ENCODE measurements at places on chromosomes 6 and 20.

GRCh38 chr6:63600136-63600535 lies 27.9 kb downstream of the LOC128125822 start:
- DNase-seq: no peak

GRCh38 chr6:41077536-41077935 lies 4.8 kb downstream of the NFYA start:
- no peak for DNase-seq

GRCh38 chr20:64146936-64147477 lies 17.2 kb upstream of the MYT1 start:
- DNase-seq: no peak

GRCh38 chr6:80223743-80224212 lies 117.3 kb downstream of the BCKDHB start:
- DNase-seq: no peak

DNA sequence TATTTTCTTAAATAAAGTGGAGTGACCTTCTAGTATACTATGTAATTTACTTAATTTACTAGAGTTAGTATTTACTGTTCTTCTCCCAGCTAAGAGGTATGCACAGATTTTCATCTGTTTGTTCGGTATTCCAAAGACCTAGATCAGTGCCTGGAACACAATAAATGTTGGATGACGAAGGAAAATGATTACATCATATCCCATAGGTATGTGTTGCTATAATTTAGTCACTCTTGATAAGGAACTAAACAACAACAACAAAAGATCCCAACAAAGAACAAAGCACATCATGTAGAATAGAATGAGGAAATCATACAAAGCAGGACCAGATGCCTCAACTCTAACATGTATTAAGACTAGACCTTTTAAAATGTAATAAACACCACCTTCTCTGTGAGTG lies 89.6 kb upstream of the ADGRF1 start:
- no peak for DNase-seq

- DNase-seq: no peak
Measured at GRCh38 chr6:146305092-146305491, 238.5 kb upstream of the RAB32 start.

GRCh38 chr6:114096561-114097172 lies 125.7 kb upstream of the HDAC2 start:
- DNase-seq: peak; percentile 1

GRCh38 chr6:11374036-11375010 lies 141.9 kb upstream of the NEDD9 start:
- DNase-seq: no peak

GRCh38 chr20:61753316-61753942 lies 312.3 kb downstream of the TAF4 start:
- no peak for DNase-seq

DNA sequence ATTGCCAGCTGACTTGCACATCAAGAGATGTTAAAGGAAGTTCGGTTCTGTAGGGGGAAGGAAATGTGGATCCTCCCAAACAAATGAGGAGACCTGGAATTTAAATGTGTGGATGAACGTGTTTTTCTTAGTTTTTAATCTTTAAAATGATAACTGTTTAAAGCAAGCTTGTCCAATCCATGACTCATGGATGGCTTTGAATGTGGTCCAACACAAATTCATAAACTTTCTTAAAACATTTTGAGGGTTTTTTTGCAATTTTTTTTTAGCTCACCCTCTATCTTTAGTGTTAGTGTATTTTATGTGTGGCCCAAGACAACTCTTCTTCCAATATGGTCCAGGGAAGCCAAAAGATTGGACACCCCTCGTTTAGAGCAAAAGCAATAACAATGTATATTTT lies 12.6 kb downstream of the TUBB2B start:
- DNase-seq: no peak

- DNase-seq: no peak
Measured at GRCh38 chr6:151702851-151703658, 104.4 kb upstream of the ESR1 start.

- no peak for DNase-seq
Measured at GRCh38 chr6:94005835-94006234, 586.5 kb upstream of the EPHA7 start.

- no peak for DNase-seq
Measured at GRCh38 chr6:52877168-52877567, 32.3 kb downstream of the GSTA3 start.

- peak; percentile 35 for DNase-seq
Measured at GRCh38 chr6:168507297-168507696, 66.3 kb downstream of the SMOC2 start.

DNA sequence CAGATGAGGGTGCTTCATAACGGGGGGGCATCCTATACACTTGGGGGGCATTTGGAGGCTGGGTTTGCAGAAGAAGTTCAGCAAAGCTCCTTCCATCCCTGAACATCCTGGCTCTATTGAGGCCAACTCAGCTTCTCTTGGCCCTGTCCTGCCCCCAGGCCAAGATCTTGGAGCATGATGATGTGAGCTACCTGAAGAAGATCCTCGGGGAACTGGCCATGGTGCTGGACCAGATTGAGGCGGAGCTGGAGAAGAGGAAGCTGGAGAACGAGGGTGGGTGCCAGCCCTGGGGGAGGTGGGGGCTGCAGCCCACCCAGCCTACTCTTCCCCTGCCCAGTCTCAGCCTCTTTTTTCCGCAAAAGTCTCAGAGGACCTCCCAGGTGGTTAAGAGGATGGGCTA lies 17.2 kb downstream of the GDAP1L1 start:
- no peak for DNase-seq

GRCh38 chr6:24581084-24581669 lies 64.8 kb downstream of the KIAA0319 start:
- DNase-seq: peak; percentile 76

DNA sequence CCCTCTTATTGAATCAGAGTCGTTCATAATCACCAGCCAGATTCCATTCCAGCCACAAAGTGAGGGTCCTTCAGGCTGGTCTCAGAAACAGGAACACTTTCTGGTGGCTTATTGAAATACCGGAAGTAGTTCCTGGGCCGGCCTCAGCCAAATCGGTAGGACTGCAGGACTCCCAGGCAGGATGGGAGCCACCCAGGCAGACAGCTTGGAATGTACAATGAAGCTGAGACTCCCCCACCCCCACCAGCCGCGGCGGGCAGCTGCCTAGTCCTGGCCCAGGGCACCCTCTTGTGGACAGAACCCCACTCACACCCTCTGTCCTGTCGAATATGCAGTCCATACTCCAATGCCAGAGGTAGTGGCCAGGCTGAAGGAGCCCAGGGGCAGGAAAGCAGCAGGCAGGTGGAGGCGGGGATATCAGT lies 43.8 kb downstream of the MDFI start:
- DNase-seq: peak; percentile 79

GRCh38 chr20:22711971-22712755 lies 127.8 kb upstream of the FOXA2 start:
- DNase-seq: no peak

- no peak for DNase-seq
Measured at GRCh38 chr6:36650848-36651478, 27.6 kb upstream of the CDKN1A start.

GRCh38 chr20:42110301-42110700 lies 492.1 kb upstream of the CHD6 start:
- no peak for DNase-seq

DNA sequence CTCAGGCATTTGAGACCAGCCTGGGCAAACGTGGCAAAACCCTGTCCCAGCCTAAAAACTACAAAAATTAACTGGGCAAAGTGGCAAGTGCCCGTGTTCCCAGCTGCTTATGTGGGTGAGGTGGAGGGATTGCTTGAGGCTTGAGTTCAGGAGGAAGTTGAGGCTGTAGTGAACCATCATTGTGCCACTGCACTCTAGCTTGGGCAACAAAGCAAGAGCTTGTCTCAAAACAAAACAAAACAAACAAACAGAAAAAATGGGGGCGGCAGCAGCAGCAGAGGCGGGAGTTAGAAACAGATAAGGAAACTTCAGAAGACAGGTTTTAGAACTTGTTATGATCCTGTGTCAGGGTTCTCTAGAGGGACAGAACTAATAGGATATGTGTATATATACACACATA lies 49.0 kb downstream of the SCAF8 start:
- DNase-seq: no peak

- DNase-seq: no peak
Measured at GRCh38 chr6:41707565-41708200, 27.7 kb downstream of the TFEB start.

All from NCI-H2081 (cell line).